ENCODE measurements at places on chromosomes 7 and 10.

DNA sequence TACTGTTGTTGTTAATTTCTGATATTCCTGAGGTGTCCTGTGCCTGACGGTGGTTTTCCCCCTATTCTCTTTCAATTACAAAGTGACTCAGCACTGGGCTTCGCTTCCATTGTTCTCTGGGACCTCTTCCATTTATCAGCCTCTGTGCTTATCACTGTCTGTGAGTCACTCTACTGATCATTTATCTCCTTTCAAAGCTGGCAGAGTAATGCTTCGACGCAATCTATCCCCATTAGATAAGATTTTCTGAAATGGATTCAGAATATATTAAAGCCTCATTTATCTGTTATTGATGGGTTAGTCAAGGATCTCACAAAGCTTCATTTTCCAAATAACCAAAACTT is 679.2 kb downstream of the SDK1 start:
- DNase-seq = no peak

DNA sequence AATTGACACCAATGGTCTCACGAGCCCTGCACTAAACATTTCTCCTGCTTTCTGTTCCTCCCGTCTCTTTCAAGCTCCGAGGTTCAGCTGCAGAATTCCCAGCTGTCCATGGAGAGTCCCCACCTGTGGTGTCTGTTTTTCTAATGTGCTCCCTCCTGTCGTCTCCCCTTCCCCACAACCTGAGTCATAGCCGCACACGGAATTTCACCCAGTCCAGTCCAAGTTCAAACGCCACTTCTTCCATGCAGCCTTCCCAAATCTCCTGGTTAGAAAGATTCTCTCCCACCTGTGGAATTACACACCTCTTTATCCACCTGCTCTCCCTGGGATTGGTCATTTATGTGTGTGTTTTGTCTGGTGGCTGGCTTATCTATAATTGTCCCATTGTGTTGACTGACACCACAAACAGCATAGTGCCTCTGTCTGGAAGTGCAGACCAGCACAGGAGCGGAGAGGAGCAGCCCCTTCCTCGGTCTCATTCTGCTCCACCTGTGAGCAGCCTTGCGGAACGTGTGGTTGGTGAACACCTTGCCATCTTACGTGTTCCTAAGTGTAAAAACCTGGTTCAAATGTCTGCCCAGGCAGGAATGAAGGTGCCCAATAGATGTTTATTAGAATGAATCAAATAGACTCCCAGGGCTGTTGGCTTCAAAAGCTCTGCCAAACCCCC is 3.3 kb upstream of the DIP2C start:
- no peak for DNase-seq

DNA sequence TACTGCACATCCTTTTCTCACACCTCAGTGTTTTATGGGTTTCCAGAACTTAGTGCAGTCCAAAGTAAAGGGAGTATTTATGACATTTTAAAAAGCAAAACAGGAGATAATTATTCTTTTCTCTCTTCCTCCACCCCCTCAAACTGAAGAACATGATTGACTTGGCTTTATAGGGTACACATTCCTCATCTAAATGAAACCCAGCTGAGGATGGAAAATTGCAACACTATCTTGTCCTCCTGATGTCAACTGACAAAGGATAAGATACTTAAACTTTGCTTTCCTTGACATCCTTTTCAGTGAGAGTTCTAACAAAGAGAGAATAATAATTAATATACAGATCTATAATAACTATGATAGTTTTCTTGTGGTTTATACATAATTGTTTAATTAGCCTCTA is 299.1 kb downstream of the BBS9 start:
- no peak for DNase-seq

DNA sequence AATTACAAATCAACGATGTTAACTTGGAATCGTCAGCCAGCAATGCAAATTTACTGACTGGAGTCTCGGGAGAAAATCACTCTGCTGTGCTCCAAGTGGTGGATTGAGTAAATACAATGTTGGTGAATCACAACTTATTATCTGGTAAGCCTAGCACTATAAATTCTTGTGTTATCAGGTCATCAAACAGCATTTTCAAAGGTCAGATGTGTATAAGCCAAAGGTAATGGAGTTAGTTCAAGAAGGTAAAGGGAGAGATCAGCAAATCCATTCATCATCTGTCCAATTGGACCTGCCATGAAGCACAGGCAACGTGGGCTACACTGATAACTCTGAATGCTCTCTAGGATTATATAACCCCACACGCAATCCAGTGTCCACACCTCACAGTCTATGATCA is 13.9 kb downstream of the CUBN start:
- DNase-seq = no peak

DNA sequence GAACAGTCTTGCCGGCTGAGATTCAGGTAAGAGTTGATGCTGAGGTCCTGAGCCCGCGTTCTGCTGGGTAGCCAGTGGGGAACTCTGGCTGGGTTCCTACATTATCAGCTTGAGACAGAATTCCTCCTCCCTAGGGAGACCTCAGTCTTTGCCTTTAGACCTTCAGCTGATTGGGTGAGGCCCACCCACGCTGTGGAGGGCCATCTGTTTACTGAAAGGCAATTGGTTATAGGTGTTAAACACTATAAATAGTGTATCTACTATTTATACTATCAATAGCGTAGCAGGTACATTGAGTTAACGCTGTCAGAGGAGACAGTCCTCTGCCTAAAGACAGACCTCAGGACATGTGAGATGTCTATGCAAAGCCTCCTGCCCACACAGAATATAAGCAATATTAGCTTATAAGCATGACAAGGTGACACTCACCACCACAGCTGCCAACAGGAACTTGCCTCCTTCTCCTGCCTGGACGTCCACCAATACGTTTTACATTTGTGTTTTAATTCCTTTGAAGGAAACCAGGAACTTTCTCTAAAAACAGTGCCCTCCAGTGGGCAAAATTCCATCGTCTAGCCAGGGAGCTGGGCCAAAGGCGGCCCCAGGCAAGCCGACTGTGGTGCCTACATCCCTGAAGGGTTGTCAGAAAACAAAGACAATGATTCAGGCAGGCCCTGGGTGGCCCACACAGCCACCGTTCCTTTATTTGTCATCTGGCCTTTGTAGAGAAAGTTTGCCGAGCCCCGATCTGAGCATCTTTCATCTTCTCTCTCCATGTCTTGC is 58.8 kb downstream of the INSIG1 start:
- no peak for DNase-seq

GRCh38 chr10:7193369-7193768 is 217.5 kb downstream of the SFMBT2 start:
- no peak for DNase-seq

DNA sequence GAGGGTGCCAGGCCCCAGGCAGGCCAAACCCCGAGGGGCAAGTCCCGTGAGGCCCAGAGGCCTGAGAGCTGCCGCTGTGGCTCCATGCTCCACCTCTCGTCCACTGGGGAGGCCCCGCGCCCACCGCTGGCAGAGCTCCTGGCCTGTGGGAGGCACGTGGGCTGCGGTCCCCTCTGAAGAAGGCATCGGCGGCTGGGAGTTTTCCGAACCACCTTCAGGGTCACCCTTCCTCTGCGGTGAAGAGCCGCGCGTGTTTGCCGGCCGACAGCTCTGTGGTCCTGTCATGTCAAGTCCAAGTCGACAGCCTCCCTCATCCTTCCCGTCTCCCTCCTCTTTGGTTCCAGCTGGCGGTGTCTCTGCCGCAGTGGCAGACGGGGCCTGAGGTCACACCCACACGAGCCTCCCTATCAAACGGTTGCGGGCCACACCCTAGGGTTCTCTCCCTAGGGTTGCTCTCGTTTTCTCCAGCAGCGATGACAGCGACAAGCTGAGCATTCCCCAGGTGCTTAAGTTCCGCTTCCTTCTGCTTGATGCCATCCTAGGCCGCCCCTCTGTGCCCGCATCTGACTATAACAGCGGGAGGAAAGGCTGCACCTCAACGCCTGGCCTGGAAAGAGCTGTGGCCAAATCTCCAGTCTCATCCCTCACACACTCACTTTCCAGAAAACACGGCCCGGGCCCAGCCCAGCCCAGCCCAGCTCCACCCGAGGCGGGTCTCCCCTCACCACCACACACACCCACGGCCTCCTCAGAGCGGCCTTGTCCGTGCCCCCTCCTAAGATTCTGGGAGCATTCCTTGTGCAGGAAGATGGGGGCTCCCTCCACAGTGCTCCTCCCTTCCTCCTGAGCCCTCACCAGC is 185.0 kb downstream of the ELFN1 start:
- DNase-seq = no peak

GRCh38 chr10:69936091-69936490 is 116.6 kb upstream of the MACROH2A2 start:
- DNase-seq = no peak

- DNase-seq = no peak
These were observed 54.8 kb downstream of the SEC23IP start for GRCh38 chr10:119947300-119947699.

GRCh38 chr10:13787015-13787421 is 200.3 kb downstream of the PRPF18 start:
- DNase-seq = no peak

DNA sequence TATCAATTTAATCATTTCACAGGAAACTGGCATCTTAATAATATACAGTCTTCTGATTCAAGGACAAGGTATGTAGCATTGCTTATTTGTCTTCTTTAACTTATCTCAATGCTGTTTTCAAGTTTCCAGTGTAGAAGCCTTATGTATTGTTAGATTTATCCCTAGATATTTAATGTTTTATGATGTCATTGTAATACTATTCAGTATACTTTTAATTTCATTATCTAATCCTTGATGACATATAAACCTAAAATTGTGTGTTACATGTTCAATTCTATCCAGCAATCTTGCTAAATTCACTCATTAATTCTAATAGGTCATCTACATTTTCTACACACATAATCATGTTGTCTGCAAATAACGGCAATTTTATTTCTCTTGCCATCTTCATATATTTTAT is 126.3 kb upstream of the SEC61G start:
- DNase-seq = no peak

- DNase-seq = no peak
These were observed 24.0 kb downstream of the HABP2 start for GRCh38 chr10:113576852-113577251.

DNA sequence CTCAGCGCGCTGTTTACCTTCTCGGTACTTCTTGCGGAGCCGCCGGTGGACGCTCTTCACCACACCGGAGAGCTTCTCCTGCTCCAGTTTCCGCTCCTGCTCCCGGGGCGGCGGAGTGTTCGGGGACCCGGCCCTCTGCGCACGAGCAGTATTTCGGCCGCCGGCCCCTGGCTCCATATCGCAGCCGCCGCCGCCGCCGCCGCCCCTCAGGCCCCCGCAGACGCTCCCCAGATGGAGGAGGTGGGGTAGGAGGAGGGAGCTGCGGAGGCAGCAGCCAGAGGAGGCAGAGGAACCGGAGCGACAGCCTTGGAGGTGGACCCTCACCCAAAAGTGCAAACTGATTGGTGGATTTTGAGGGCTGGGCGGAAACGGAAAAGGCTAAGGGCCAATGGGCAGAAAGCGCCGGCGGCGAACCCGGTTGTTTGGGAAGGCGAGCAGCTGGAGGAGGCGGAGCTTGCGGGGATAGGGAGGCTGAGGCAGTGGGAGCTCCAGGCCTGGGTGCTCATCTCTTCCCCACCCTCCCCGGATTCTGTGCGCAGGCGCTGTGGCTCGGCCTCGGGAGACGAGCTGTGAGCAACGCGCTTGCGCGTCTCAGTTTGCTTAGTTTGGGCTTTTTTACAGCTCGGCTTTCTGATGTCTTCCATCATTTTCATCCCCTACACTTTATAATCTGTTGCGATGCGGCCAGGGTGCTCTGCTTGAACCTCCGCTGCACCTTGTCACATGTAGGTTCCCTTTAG is 146.9 kb downstream of the GPR85 start:
- DNase-seq = peak; percentile 98

DNA sequence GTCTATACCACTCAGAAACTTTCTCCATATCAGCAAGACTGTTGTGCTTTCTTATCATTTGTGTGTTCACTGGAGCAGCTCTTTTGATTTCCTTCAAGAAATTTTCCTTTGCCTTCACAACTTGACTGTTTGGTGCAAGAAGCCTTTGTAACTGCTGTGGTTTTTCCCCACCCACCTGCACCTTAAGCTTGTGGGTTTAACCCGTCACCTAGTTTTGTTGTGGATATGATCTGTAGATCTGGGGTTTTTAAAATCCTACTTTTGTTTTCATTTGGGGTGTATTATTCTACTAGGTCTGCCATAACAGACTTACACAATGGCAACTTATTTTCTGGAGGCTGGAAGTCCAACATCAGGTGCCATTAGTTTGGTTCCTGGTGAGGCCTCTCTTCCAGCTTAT is 30.5 kb upstream of the CHST3 start:
- DNase-seq = no peak

- no peak for DNase-seq
These were observed 500.9 kb upstream of the ZMIZ1 start for GRCh38 chr10:78567680-78568455.

DNA sequence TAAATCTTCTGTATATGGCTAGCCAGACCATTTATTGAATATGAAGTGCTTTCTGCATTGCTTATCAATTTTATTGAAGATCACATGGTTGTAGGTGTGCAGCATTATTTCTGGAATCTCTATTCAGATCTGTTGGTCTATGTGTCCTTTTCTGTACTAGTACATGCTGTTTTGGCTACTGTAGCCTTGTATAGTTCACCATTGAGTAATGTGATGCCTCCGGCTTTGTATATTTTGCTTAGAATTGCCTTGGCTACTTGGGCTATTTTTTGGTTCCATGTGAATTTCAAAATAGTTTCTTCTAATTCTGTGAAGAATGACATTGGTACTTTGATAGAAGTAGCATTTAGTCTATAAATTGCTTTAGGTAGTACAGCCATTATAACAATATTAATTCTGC is 1187.2 kb downstream of the XPNPEP1 start:
- DNase-seq = no peak

DNA sequence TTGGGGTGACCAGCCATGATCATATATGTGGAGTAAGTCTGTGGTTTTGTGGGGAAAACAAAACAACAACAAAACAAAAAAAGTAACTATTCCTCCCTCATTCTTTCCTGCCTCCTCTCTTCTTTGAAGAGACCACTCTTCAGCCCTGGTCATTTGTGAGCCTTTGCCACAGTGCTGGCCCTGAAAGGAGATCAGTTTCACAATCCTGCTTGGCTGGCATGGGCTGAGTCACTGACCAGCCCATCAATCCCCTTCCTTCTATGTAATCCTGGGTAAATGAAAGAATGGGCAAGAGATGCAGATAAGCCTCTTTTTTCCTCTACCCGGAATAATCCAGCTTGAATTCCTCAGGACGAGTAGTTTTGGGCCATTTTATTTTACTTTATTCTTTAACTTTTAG is 13.6 kb downstream of the CSTF2T start:
- DNase-seq = no peak

DNA sequence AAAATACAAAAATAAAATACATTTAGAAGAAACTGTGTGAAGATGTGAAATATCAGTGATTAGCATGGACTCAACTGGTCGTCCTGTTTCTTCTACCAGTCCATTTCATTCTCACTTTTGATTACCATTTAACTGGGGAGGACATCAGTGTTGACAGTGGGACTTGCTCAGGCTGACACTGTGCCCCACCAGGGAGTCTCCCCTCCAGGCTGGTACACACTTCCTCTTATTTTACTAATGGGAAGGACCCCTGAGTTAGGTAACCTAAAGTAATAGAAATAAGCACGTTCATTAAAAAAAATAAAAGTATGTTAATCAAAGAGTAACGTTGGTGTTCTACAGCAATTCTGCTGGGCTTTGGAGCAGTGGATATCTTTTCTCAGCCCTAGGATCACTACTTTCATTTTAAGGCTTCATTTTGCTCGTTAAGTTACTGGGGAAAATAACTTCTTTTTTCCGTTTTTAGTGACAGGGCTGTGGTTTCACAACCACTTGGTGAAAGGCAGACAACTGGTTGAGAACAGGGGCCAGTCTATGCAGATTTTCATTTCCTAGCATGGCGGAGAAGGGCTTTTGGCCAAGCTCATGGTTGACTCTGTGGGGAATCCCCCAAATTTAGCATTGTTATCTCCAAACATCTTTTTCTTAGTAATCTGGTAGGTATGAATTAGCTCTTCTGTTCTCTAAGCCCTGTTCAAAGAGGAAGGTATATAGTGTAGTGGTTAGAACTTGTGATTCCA is 2.1 kb downstream of the SNX10 start:
- no peak for DNase-seq

Data from NCI-H187 treated with DMSO at 0.1 percent for 48 hours (cell line).